Osteocyte (in vitro differentiated cells): ENCODE measurements at places on chromosomes 4 and X. TPM values are rescaled to one million over a fixed set of nuclear protein-coding genes. Genes with fewer than 3 reads are reported as not detected.

ADH1B gene
- total RNA-seq, result 5.7 and 8.8 TPM in 2 replicates

TCEAL9 gene
- total RNA-seq, result 77.0 and 90.1 TPM in 2 replicates

GYG2 gene
- 9.7 and 11.8 TPM in 2 replicates for total RNA-seq

MMRN1 gene
- not detected in 2 replicates for total RNA-seq

COX18 gene
- total RNA-seq, result 14.6 and 16.7 TPM in 2 replicates

ANK2 gene
- 17.2 and 20.8 TPM in 2 replicates for total RNA-seq

IRAK1 gene
- 72.4 and 74.2 TPM in 2 replicates for total RNA-seq

SYN1 gene
- 0.71 and 1.9 TPM in 2 replicates for total RNA-seq

SLC25A53 gene
- total RNA-seq, result 4.1 and 6.1 TPM in 2 replicates
